Stimulated activated CD8-positive, alpha-beta memory T cell treated with anti-CD3 and anti-CD28 coated beads, Interleukin-4, amount 100 ng/mL, for 1 hour (primary cell): ENCODE measurements at places on chromosomes 1 and 21.

DNA sequence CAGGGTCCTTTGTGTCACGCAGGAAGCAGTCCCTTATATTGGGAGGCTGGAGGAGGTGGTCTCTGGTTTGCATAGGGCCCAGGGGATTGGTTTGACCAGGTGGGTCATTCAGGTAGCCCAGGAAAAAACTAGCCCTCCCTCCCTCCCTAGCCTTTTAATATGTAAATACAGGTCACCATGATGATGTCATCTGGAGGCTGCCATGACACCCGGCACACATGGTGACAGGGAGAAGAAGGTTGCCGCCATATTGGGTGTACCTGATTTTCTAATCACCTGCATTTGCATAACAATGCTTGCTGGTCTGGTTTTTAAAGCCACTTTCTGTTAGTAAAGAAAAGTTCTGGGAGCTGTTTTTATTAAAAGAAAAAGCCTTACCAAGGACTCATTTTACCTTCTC, 791.0 kb upstream of the ADGRL4 start:
- no peak for DNase-seq

- no peak for DNase-seq
Measured at GRCh38 chr1:199307496-199308264, 668.8 kb downstream of the PTPRC start.

- no peak for DNase-seq
Measured at GRCh38 chr1:110308247-110308646, 30.9 kb upstream of the RBM15 start.

- no peak for DNase-seq
Measured at GRCh38 chr1:222247081-222247480, 300.8 kb downstream of the HHIPL2 start.

DNA sequence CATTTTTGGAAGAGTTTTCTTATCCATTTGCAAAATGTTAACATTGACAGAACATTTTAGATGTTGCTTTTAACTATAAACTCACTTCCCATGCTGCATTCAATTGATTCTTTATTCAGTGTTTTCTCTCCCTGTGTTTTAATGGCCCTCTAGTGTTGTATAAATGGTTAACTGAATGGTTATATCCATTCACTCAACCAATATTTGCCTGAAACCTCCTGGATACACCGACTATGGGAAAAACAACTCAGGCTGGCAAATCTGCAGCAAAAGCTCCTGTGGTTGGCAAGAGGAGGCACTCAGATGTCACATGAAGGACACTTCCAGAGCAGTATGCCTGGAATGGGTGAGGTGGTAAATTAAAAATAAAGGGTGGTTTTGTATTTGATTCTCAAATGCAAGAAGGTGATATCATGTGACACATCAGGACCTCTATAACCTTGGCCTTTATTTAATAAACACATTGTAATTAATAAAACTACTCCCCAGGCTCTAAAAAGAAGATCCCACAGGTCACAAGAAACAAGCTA, 107.6 kb downstream of the BCAR3 start:
- DNase-seq, result no peak

DNA sequence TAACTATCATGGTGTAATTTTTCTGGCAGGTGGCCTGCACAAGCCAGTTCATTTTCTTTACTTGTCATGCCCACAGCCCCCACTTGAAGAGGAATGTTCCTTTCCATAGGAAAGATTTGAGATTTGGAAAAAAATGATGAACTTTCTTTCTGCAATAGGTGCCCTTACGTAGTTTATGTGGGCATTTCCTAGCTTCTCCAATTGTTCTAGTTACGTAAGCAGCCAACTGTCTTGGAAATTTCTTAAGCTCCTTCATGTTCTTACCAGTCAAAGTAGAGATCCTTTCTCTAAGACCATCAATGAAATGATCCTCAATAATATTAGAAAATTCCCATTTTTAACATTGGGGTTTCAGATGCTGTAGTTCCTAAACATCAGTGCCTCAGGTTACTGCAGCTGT, 109.5 kb upstream of the F3 start:
- no peak for DNase-seq

- no peak for DNase-seq
Measured at GRCh38 chr1:107767156-107767582, 197.8 kb downstream of the VAV3 start.

DNA sequence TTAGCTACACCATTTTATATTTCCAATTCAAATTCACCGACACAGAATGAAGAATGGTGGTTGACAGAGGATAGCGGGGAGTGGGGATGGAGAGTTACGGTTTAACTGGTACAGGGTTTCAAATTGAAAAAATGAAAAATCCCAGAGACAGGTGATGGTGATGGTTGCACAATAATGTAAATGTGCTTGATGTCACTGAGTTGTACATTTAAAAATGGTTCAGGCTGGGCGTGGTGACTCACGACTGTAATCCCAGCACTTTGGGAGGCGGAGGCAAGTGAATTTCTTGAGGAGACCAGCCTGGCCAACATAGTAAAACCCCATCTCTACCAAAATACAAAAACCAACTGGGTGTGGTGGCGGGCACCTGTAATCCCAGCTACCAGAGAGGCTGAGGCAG, 31.2 kb upstream of the SHCBP1L start:
- DNase-seq, result no peak

DNA sequence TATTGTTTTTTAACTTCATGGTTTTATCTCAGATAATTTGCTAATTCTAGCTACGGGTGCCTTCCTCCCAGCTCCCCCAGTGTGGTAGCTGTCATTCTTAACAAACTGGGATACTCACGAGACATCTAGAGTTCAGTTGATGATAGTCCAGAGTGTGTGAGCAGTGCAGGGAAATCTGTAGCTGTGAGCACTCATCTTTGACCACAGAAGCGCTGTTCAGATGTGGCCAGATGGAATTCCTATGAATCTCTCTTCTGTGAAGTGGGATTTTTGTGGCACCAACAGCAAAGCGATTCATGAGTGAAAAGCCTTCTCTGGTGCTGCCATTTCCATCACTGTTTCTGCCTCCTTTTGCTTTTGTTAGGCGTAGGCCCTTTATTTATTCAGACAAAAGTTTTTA, 125.1 kb downstream of the NFIA start:
- DNase-seq, result no peak

DNA sequence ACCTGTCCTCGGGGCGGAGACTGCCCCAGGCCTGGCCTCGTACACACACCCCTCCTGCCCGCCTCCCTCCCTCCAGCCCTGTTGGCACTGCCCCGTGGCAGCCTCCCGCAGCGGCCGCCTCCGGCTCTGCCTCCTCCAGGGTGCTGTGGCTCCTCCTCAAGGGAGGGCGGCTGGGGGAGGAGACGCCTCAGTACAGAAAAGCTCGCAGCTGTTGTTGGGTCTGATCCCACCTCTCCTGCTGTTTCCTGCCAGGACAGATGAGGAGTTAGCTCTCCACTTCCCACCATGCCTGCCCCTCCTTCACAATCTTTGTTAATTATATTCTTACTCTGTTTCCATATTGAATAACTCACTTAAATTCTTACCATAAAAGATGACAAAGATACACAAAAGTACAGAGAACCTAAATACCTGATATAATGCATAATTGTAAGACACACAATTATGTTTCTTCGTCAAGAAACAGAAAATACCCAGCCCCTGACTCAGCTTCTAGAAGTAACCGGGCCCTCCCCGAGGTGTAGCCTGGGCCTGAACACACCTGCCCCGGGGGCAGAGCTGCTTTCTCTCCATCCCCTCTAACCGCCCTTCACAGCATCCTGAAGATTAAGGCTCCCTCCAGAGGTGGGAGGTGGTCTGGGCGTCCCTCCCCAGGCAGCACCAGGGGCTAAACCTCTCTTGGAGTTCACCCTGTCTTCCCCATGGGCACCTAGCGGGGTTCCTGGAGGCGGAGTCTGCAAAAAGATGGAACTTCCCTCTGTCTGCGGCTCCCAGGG, 30.6 kb upstream of the COL6A1 start:
- DNase-seq, result no peak

GRCh38 chr1:58738876-58739275, 39.0 kb upstream of the MYSM1 start:
- no peak for DNase-seq

DNA sequence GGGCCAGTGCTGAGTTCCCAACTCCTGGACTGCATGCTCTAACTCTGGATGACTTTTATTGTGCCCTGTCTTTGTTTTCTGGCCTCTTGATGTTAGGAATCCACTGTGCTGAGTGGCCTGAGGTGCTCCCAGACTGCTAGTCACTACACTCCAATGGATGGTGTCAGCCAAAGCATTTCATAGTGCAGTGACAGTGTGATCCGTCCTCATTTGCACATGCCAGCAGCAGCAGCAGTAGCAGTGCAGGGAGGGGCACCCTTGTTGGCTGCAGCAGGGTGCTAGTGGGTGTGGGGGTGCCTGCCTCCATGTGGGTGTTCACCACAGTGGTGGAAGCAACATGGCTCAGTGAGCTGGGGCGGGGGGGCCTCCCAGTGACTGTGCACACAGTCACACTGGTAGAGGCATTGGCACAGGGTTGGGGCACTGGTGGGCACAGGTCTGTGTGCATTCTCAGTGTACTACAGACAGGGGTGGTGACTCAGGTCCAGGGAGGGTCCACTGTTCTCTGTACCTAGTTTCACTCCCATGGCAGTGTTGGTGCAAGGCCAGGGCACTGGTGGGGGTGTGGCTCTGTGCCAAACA, 214.0 kb downstream of the ZC3H11B start:
- no peak for DNase-seq
